ENCODE measurements at places on chromosomes 12 and 14.
A peak's percentile ranks its signal among the peaks of the same experiment; 100 is the strongest.

- DNase-seq, result no peak
These were observed 334.3 kb upstream of the FBXO33 start for GRCh38 chr14:39766397-39767000.

DNA sequence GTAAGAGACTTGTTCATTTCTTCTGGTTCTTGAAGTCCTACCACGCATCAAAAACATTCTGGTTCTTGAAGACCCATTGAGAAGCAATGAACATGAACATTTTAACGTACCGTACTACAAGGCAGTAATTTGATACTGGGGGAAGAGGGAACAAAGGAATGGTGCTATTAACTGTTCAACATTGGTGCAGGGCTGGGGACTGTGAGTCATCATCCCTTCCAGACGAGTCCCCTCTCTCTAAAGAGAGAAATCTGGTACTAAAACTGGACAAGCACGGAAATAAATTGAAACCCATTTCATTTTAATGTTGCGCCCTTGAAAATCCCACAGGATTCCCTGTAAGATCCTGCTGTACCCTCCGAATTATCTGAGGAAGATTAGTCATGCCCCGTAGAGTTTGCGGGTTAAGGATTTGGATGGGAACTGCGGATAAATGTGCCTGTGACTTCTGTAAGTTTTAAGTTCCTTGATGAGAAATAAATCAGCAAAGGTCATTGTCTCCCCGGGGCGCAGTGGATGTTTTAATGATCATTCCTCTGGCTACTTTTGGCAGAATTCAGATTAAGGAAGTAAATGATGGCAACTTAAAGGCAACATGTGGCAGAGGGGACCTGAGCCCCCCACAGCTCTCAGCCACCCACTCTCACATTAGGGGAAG is 78.6 kb downstream of the KCNK13 start:
- DNase-seq, result peak; percentile 39

- no peak for DNase-seq
These were observed 209.9 kb upstream of the NOS1 start for GRCh38 chr12:117571321-117571720.

DNA sequence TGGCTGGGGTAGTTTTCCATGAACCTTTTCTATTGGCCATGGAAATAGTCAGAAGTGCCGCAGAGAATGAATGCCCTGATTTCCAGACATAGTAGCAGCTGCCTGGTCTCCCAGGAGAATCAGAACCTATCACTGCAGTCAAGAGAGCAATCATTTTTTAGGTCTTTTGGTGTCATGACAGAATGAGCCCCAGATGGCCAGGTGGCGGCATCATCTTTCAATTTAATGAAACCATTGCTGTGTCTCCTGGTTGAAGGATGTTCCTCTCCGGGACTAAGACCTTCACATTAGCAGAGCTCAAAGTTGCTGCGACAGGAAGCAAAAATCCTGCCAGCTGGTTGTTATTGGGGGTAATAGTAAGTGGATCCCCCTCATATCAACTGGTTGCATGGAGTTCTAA is 18.8 kb downstream of the TNFAIP2 start:
- no peak for DNase-seq

DNA sequence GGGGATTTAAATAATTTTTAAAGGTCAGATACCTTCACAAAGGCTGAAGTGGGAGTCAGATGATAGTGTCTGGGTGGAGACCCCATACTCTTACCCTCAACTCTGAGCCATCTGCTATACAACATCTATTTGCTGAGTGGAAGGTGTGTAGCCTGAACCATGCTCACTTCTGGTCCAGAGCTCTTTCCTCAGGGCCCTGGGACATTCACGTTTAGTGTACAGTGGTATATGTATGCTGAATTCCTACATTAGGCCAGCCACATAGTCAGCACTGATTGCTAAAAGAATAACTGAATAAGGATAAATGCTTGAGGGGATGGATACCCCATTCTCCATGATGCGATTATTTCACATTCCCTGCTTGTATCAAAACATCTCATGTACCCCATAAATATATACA is 107.3 kb downstream of the KIF26A start:
- DNase-seq, result no peak

- DNase-seq, result no peak
These were observed 291.4 kb downstream of the PCNX1 start for GRCh38 chr14:71198687-71199086.

DNA sequence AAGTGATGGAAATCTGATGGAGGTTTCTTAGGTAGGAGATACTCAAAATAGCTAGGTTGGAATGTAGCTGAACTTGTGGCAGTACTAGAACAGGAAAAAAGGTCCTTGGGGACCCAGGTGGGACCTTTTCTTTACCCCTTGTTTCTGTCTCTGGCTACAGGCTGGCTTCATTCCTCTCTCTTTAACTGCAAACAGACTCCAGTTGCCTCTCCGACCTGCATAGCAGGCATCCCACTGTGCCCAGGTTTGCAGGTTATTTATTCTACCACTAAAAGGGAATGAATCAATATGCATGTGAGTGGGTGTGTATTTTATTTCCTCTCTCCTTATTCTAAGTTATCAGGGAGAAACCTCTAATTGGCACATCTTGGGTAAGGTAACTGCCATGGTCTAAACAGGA is 758.1 kb downstream of the MED13L start:
- no peak for DNase-seq

- no peak for DNase-seq
These were observed 949 bp downstream of the PLBD2 start for GRCh38 chr12:113359133-113359938.

- no peak for DNase-seq
These were observed 42.2 kb upstream of the ATP23 start for GRCh38 chr12:57899010-57899662.

DNA sequence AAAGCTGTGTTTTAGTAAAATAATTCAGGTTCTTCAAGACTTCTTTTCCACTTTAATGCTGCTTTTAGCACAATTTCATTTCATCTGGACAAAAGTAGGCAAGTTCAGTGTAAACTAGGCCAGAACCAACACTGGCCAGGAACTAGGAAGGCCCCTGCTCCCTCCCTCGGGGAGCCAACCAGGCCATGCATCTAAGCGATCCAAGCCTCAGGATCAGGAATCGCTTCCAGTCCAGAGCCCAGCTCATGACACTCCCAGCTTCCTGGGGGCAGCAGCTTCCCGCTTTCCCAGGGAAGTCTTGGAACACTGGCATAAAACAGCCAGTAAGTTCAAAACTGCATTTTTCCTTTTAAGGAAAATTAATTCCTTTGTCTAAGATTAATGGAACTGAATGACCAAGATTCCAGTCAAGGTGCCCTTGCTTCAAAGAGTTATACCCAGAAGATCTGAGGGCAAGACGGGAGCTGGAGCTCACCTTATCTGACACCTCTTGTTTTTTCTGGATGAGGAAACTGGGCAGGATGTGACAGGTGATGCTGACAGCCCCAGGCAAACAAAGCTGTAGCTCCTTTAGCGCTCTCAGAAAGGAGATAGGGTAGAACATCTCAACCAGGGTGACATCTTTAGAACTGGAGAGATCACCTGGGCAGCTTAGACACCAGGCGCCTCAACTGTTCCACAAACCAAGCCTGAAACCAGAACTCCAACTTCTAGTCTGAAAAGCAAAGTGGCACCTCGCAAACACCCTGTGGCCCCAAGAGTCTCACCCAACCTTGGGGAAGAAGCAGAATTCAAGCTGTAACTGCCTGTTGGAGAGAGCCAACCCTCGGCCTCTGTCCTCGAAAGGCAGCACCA is 61.4 kb upstream of the PNMA1 start:
- DNase-seq, result no peak

GRCh38 chr14:82029038-82029437 is 495.4 kb upstream of the SEL1L start:
- DNase-seq, result no peak

GRCh38 chr12:131129839-131130238 is 176.1 kb downstream of the ADGRD1 start:
- DNase-seq, result peak; percentile 14

- DNase-seq, result no peak
These were observed 13.6 kb upstream of the RERGL start for GRCh38 chr12:18103624-18104023.

GRCh38 chr12:95083938-95084337 is 10.5 kb upstream of the NR2C1 start:
- DNase-seq, result peak; percentile 2

GRCh38 chr12:58887068-58887467 is 33.2 kb downstream of the LRIG3 start:
- DNase-seq, result no peak

DNA sequence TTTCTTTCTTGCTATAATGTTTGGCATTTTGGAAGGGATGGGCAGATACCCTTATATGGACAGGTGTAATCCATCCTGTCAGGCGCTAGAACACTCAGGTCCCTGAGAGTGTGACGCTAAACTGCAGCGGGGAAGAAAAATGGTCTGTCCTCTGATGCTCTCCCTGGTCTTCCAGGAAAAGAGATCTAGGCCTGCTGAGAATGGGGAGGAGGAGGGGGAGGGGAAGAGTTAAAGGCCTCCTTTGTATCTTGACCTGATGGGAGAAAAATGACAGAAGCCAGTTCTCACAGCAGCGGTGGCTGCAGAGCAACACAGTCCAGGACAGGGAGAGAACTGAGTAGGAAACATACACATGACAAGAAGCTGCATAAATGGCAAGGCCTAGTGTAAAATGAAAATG is 61.1 kb downstream of the RPS6KA5 start:
- DNase-seq, result no peak

DNA sequence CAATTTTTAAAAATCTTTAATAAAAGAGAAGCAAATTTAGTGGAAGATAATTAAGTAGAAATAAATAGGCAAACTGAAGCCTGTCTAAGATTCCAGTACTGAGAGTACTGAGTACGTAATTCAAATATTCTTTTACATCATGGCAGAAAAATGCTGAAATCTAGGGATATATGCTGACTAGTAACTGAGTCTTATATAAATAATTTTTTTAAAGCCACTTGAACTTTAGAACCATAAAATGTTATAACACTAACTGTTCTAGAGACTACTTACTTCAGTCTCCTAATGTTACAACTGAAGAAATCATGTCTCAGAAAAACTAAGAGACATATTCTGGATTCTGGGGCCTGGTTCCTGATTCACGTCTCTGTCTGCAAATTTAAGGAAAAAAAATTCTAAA is 230.6 kb upstream of the PLEKHG7 start:
- DNase-seq, result no peak

DNA sequence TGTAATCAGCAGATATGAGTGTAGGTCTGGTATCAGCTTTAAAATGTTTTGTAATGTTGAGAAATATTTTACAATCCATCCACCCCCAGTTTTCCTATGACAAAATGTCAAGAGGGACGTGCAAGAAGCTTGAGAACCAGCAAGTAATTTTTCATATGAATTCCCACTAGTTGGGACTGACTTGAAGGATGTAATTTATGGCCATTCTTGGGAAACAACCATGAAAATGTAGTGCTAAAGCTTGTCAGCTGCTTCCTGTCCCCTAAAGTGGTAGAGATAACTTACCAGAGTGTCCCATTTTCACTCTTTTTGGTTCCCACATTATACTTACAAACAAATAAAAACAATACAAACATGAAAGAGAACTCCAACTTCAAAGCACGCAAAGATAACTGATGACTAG is 63.9 kb downstream of the RERG start:
- no peak for DNase-seq

DNA sequence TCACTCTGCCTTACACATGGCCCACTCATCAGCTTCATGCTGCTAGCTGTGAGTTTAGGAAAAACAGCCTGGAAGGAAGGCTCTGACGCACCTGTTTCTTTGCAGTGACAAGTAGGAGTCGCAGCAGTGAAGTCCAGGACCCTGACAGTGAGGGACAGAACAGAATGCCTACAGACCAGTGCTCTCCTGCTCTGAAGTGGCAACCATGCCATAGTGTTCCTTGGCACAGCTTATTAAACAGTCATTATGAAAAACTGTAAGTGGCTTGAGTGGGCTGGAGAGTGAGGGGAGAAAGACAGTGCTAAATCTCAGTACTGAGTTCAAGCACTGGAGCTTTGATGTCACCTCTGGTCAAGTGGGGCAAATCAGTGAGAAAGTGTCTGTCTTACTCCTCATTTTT is 61.7 kb downstream of the MYRFL start:
- no peak for DNase-seq

- no peak for DNase-seq
These were observed 280.1 kb downstream of the VRK1 start for GRCh38 chr14:97077253-97077653.

GRCh38 chr12:71958457-71958856 is 19.8 kb downstream of the TPH2 start:
- DNase-seq, result peak; percentile 51

GRCh38 chr14:21048638-21049037 is 6.5 kb downstream of the RNASE7 start:
- no peak for DNase-seq

DNA sequence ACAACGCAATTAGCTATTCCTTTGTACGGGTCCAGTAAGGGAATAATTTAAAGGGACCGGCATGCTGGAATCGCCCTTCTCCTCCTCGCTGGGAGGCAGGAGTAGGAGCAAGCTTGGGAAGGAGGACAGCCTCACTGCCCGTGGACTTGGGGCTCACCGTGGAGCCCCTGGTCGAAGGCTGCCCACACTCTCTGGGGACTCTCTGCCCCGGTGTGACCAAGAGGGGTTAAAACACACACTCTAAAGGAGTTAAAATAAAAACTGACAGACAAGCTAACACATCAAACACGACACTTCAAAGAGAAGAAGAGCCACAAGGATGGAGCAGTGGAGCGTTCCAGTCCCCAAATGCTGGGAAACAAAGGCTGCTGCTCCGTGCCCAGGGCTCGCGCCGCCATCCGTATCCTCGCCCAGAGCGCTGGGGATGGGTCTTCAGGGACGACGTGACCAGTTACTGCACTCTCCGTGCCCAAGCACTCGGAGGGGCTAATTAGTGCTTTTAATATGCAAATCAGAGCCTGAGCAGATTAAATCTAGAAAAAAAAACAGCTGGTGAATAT is 123.3 kb downstream of the PAPOLA start:
- DNase-seq, result no peak

DNA sequence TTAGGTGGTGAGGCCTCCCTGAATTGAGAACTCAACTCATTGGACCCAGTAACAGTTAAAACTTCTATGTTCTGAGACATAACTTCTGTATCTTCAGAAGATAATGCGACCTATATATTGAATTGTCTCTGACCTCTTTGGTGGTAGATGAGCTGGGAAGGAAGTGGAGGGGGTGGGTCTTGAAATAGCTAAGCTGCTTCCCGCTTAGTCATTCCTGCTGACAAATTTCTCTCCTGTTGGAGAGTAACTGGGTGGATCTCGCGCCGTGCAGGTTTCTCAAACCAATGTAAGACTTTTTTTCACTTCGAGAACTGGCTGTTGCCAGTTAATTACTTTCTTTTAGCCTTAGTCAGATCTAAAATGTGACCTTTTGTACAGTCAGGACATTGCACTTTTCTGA is 100.8 kb downstream of the PPHLN1 start:
- DNase-seq, result no peak
